ENCODE measurements at places on chromosomes 12 and 14. TPM values are rescaled to one million over a fixed set of nuclear protein-coding genes. Genes with fewer than 3 reads are reported as not detected.

DNA sequence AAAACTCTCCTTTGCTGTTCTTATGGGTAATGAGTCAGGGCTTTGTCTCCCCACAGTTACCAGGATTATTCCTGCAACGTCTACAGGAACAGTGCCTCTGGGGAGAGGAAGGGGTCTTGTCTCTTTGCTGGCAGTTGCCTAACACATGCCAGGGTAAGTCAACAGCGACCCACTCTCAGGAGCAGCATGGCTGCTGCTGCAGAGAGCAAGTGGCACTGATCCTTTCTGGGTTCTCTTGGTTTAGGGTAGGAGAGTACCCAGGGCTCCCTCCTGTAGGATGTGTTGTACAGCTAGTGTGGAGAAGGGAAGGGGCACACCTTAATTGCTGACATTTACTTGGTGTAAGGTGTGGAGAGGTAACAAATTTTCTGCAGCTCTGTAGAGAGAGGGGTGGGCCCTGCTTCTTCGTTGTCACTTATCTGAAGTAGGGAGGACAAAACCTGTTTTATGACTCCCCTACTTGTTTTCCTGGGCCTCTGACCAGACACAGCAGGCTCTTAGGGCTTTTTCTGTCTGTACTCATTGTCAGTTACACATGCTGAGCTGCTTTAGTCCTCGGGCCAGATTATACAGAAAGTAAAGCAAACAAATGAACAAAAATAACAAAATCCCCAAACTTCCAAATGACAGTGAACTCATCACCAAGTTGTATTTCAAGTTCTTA, 168.2 kb downstream of the ACSS3 start:
- DNase-seq = no peak

DNA sequence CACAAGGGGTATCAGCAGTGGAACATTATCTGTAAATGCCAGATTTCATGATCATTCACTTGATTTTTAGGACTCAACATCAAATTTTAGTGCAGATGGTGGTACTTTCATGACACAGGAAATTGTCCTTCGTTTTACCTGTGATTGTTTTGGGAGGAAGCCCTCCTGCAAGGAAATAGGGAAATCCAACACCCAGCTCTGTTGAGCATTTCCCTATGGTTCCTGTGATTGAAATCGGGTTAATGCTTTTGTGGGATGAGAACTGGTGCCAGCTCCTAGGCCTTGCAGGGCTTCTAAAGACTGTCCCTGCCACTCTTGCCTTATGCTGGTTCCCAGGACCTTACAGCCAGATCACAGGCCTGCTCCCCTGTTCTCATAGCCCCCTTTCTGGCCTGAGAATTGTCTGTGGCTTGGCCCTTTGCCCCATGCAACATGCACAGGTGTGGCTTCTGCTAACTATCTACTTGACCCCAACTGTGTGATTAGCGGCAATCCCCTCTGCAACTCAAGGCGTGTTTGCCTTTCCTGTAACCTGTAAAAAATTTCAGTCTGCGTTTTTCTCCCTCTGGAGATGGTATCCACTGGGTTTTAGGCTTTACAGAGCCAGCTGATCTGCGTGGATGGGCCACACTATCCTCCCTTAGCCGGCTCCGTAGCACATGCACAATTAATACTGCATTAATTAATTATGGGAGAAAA, 112.5 kb downstream of the ETV6 start:
- no peak for DNase-seq

DNA sequence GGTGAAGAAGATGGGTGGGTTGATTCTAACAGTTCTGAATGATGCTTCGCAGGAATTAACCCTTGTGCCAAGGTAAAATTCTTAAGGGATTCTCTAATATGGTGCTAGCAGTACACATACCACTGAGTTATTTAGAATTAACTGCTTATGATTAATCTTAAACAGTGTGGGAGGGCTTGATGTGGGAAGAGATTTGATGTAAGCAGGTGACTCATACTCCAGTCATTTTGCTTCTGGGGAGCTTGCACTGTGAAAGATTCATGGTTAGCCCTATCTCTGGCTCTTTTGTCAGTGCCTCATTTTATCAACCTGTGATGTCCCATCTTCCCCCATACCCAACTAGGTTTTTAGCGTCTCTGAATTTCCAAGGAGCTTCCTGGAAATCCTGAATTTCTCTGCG, 83.8 kb downstream of the NRXN3 start:
- DNase-seq = no peak

DNA sequence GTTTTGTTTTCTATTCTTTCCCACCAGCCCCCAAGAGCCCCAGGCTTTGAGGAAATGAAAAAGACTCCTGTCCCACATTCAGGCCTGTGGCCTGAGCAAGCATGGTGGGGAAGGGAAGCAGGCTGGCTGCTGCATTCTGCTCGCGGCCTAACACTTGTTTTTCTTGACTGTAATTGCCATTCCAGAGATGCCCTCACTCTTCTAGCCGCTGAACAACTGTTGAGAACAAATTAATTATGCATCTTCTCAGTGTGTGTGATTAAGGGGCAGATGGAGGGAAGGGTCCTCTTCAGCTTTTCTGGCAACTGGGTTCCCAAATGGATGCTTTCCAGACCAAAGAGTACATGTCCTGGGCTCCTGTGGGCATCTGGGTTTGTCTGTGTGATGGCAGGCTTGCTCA, 43.3 kb downstream of the ADCK1 start:
- no peak for DNase-seq

The KRT71 gene
- total RNA-seq = not detected
